ENCODE measurements at places on chromosomes 7 and 10. TPM values are rescaled to one million over a fixed set of nuclear protein-coding genes. Genes with fewer than 3 reads are reported as not detected.

DNA sequence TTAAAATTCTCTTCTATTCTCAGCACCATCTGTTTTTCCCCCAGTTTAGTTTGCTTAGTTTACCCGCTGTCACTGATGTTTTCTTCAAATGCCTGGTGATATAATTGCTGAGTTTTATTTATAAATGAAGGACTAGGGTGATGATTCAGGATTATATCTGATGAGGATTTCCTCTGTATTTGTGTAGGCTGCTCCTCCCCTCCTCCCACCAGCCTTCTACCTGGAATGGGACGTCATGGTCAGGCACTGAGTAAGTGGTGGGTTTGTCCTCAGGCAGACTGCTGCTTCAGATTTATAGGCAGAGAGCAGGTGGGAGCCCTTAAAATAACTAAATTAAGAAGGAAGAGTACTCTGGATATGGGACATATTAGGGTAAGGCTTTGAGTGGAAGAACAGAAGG lies 35.8 kb downstream of the PALS2 start:
- no peak for DNase-seq
- no peak overlapping the region for H3K27ac ChIP-seq
- H3K36me3 ChIP-seq = no peaks in the 10 kb centered on the region
- H3K27me3 ChIP-seq = no peaks in the 10 kb centered on the region
- no peaks in the 10 kb centered on the region for H3K4me1 ChIP-seq
- H3K4me3 ChIP-seq = no peak overlapping the region

The PIP gene
- total RNA-seq = not detected

DNA sequence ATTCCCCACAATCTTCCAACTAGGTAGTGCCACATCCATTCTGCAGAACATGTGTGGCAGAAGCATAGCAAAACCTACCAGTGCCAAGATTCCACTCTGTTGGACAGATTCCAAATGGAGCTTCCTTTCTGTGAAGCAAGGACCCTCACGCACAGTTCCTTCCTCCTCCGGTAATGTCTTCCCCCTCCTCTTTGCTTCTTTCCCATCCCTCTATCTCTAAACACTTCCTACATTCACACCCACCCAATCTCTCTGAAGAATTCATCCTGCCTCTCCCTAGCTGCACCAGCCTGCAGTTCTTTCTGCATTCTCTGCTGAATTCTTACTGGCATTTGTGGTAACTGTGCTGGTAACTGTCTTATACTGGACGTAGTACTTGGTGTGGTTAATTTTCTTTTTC lies 124.9 kb downstream of the RNLS start:
- no peak overlapping the region for H3K27ac ChIP-seq
- H3K4me1 ChIP-seq = peaks cover 7% of the 10 kb centered on the region
- no peak overlapping the region for H3K4me3 ChIP-seq
- no peak for DNase-seq
- H3K36me3 ChIP-seq = no peaks in the 10 kb centered on the region
- H3K27me3 ChIP-seq = no peaks in the 10 kb centered on the region

- H3K27ac ChIP-seq = no peak overlapping the region
- no peak for DNase-seq
- H3K4me1 ChIP-seq = no peaks in the 10 kb centered on the region
- no peaks in the 10 kb centered on the region for H3K36me3 ChIP-seq
These were observed 114.9 kb downstream of the OAT start for GRCh38 chr10:124303662-124304418.

DNA sequence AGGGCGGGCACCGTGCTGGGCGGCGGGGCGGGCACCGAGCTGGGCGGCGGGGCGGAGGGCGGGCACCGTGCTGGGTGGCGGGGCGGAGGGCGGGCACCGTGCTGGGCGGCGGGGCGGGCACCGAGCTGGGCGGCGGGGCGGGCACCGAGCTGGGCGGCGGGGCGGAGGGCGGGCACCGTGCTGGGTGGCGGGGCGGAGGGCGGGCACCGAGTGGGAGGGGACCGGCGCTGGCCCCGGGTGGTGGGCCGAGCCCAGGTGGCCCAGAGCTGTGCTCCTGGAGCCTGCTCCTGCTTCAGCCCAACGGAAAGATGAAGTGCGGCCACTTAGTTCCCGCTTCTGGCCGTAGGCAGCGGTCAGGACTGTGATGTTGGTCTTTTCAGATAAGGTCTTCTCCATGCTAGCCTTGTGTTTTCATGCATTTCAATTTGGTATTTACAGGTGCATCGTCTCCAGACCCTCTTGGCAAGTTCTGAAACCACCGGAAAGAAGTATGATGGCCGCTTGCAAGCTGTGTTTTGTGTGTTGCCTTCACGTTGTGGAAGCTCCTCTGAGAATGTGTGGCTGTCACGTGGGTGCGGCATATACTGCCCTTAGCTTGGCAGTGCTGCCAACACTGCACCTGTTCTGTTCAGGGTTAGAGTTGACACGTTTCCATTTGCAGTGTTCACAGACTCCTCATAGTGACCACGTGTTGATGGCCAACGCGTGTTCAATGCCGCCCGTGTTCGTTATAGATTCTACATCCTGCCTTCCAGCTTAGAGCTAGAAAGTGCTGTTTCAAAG lies 25.2 kb downstream of the IQCE start:
- H3K4me3 ChIP-seq = no peak overlapping the region
- DNase-seq = no peak
- peaks cover 2% of the 10 kb centered on the region for H3K4me1 ChIP-seq
- no peaks in the 10 kb centered on the region for H3K27me3 ChIP-seq

DNA sequence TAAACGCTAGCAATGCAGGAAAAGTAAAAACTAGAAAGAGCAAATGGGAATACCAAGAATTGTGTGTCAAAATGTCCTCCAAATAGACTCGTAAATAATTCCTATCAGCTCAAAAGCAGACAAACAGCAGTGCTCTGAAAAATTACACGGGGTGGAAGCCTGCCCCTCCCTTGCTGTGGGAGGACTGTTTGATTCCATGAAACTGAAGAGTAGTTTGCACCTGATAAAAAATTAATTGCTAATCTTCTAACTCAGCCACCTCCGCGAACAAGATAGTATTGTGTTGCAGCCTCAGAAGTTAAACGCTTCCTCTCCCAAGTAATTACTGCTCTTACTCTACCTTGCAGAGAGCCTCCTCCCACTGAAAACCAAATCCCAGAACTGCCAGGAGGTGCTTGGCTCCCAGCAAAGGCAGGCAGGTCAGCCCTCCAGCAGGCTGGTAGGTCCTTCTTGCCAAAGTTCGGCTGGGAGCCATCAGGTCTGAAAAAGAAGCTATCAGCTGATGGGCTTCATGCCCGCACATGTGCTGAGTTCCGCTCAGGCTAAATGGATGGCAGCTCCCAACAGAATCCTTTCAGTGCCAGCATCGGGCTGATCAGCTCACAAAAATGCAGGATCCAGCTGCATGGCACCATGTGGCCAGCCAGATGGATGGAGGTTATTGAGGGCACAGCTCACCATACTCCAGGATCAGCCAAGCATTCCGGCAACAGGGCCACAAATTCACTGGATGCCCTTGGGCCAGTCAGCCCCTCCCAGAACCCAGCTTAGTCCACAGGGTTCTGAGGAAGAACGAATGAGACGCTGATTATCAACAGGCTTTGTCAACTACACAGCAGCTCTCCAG lies 37.1 kb downstream of the MAD1L1 start:
- H3K36me3 ChIP-seq = peaks cover 29% of the 10 kb centered on the region
- no peak for DNase-seq
- no peaks in the 10 kb centered on the region for H3K27me3 ChIP-seq
- no peaks in the 10 kb centered on the region for H3K4me1 ChIP-seq
- H3K27ac ChIP-seq = no peak overlapping the region

The CC2D2B gene
- 0.82 TPM for total RNA-seq

The GIMAP8 gene
- not detected for total RNA-seq

DNA sequence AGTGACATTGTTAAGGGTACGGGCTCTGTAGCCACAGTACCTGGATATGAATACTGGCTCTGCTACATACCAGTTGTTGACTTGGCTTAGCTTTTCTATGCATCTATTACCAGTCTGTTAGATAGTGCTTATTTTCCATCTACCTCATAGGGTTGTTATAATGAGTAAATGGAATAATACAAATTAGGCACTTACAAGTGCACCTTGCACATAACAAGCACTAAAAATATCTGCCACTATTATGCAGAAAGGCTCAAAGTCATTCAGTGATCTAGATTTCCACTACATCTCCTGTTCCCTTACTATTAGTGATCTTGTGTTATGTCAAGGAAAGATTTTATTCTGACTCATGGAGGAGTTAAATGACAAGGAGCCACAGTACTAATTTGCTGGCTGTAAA lies 27.9 kb upstream of the ZEB1 start:
- no peaks in the 10 kb centered on the region for H3K36me3 ChIP-seq
- H3K27ac ChIP-seq = no peak overlapping the region
- H3K4me1 ChIP-seq = no peaks in the 10 kb centered on the region
- H3K4me3 ChIP-seq = no peak overlapping the region
- no peak for DNase-seq
- H3K27me3 ChIP-seq = no peaks in the 10 kb centered on the region

The ACTR3C gene
- total RNA-seq = 2.3 TPM

DNA sequence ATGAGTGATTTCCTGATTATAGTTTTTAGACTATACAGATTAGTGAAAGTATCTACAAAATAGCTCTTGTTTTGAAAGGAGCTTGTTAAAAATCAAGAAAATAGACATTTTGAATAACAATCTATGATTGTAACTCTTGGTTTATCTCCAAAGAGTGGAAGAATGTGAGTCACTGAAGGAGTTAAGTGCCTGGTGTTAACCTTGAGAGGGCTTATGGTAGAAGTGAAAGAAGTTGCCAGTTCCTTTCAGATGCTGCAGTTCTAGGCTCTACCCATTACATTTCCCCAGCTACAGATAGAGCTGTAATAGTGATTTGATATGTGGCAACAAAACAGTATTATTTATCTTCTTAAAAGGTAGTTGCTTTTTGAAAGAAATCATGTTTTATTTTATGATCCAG lies 12.7 kb downstream of the NRBF2 start:
- no peak for DNase-seq
- peaks cover 4% of the 10 kb centered on the region for H3K36me3 ChIP-seq
- H3K27ac ChIP-seq = no peak overlapping the region
- no peaks in the 10 kb centered on the region for H3K27me3 ChIP-seq
- H3K4me1 ChIP-seq = no peaks in the 10 kb centered on the region
- no peak overlapping the region for H3K4me3 ChIP-seq

GRCh38 chr7:5850944-5851343 lies 29.7 kb upstream of the OCM start:
- no peak overlapping the region for H3K4me3 ChIP-seq
- no peak for DNase-seq
- no peaks in the 10 kb centered on the region for H3K27me3 ChIP-seq
- H3K36me3 ChIP-seq = peaks cover 1% of the 10 kb centered on the region
